ENCODE measurements at places on chromosomes 3 and 15.

- no peak for DNase-seq
Measured at GRCh38 chr3:101549473-101549872, 12.2 kb upstream of the TRMT10C start.

GRCh38 chr15:69377216-69377970, 36.8 kb upstream of the KIF23 start:
- DNase-seq = no peak

GRCh38 chr3:189625572-189625971, 5.6 kb upstream of the TP63 start:
- DNase-seq = no peak

- DNase-seq = no peak
Measured at GRCh38 chr3:171219258-171219657, 192.7 kb upstream of the SLC2A2 start.

DNA sequence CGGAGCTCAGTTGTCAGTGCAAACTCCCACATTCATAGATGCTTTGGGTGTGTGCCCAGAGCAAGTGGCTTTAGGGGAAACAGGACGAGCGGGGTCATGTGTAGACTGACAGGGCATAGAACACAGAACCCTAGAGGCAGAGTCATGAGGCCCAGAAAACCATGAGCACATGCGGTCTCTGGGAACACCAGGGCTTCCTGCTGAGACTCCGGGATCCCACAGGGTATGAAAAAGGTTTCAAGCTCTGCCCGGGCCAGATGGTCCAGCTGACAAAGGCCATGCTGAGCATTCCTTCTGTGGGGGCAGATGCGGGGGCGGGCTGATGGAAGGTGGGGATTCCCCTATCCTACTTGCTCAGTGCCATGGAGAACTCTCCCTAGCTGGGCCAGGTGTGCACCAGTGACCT, 44.8 kb downstream of the ROPN1B start:
- no peak for DNase-seq

DNA sequence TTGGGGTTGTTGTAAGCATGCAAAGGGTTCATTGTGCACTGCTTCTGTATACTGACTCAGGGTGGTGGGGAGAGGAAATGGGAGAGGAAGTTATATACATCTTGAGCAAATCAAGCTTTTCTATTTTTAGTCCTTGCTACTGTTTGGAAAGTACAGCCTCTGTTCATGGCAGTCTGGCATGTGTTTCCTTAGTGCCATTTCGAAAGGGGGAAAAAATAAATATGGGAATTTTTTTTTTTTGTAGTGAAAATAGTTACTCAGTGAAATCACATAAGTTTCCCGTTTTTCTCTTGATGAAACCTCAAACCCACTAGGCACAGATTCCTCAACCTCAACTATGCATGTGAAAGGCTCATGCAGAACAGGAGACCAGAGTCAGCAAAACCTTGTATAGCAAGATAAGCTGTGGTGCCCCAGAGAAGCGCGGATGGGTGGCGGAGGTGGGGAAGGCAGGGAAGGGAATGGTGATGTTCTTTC, 353.3 kb downstream of the LPP start:
- DNase-seq = no peak

- no peak for DNase-seq
Measured at GRCh38 chr3:73485877-73486330, 138.8 kb downstream of the PDZRN3 start.
